ENCODE measurements at places on chromosomes 3 and 15.

DNA sequence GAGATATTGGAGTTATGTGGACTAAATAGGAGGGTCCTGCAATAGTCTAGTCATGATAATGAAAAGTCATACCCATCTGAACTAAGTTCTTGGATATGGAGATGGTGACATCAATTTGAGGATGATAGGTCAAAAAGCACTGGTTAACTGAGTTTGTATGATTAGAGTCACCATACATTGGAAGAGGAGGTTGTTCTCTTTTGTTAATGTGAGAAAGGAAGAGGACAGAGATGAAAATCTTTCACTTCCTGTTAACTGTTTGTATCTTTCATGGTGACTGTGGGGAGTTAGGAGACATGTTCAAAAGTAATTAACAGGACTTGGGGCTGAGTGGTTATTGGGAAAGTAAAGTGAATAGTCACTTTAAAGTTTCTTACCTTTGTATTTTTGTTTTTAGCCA is 11.1 kb downstream of the TMEM62 start:
- no peak for DNase-seq

GRCh38 chr15:69000091-69000490 is 14.4 kb upstream of the NOX5 start:
- DNase-seq = no peak

- no peak for DNase-seq
Observed at GRCh38 chr3:133093366-133093765, 55.2 kb downstream of the TMEM108 start.

DNA sequence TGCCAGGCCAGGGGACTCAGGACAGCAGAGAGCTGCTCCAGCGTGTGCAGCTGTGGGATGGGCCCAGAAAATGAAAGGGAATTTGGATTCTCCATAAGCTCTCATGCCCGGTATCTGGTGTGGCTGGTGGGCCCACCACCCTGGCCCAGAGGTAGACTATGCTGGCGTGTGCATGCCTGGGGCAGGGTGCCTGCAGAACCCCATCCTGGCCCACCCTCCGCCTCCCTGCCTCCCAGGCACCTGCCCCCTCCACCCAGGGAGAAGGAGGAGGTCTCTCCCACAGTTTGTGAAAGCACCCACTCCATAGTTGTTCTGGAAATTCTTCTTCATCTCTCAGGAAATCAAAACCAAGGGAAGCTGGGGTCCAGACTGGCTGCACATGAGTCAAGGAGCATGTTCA is 112.9 kb downstream of the ADCY5 start:
- DNase-seq = no peak

- DNase-seq = peak; percentile 14
Observed at GRCh38 chr3:24042174-24043059, 97.3 kb downstream of the NR1D2 start.

DNA sequence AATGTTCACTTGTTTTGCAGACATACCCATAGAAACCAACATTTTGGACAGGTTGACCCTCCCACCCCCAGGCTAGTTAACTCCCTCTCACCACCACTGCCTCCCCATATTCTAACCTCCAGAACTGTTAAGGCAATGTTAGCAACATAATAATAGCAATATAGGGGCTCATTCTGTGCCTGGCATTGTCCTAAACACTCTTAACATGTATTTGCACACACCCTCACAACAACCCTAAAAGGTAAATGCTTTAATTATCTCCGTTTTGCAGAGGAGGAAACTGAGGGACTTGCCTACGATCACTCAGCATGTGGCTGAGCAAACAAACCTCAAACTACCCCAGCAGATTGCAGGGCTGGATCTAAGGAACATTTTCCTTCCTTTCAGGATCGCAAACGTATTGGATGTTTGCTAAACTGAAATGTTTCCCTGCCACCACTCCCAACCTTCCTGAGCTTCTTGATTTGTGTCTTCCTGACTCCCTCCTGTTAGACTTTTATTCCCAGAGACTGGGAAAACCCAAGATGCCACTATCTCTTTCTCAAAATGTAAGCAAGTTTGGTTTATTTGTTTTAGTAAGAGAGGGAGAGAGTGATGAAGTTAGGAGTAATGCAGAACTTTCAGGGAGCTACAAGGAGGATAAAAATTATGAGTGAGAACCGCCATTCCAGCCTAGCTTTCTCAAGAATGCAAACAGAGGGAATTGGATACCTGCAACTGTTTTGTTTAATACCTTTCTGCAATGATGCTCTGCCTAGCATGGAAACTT is 1.3 kb downstream of the SCG5 start:
- DNase-seq = no peak

DNA sequence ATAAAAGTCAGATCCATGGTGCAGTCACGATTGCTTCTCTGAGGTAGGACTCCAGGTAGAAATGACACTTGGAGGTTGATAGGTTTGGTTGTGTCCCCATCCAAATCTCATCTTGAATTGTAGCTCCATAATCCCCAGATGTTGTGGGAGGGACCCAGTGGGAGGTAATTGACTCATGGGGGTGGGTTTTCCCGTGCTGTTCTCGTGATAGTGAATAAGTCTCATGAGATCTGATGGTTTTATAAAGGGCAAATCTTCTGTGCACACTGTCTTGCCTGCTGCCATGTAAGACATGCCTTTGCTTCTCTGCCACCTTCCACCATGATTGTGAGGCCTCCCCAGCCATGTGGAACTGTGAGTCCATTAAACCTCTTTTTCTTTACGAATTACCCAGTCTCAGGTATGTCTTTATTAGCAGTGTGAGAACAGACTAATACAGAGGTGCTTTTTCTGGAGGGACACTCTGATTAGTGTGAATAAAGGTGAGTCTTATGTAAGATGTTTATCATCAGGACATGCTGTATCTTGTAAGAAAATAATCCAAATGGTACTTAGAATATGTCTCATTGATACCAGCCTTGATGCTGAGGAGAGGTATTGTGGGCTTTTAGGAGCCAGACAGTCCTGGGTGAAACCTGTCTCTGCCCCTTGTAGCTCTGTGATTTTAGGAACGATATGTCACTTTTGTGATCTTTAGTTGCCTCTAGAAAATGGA is 43.0 kb downstream of the SLCO3A1 start:
- DNase-seq = no peak

GRCh38 chr3:29335943-29336342 is 55.1 kb downstream of the RBMS3 start:
- DNase-seq = peak; percentile 72

DNA sequence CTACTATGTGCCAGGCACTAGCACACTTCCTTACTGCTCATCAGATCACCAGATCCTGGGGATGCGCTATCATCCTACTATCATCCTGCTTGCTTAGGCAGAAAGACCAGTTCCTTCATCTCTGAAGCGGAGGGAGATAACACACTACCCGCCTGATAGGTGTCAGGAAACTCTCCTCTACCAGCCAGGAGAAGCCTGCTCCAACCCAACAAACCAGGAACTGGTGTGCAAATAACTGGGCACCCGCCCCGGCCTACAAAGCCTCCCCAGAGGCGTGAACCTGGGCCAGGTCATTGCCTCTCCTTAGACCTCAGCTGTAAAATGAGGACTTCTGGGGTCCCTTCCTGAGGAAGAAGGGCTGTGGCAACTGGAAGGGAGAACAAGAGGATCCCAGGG is 61.5 kb downstream of the HOMER2 start:
- DNase-seq = no peak

- DNase-seq = no peak
Observed at GRCh38 chr15:91855684-91856489, 2.4 kb downstream of the SLCO3A1 start.
